ENCODE measurements at places on chromosomes 3 and 15. TPM values are rescaled to one million over a fixed set of nuclear protein-coding genes. Genes with fewer than 3 reads are reported as not detected.

TRAT1 gene
- total RNA-seq: not detected

GUCA1C gene
- total RNA-seq: not detected

ALDH1L1 gene
- 50.2 TPM for total RNA-seq

PAK6 gene
- total RNA-seq: 0.78 TPM

SLCO2A1 gene
- 7.9 TPM for total RNA-seq

VPS18 gene
- 37.9 TPM for total RNA-seq

GOLGA8G gene
- not detected for total RNA-seq

NIT2 gene
- 39.0 TPM for total RNA-seq

SLC6A20 gene
- total RNA-seq: 0.28 TPM

PML gene
- total RNA-seq: 138 TPM

ANKUB1 gene
- 0.81 TPM for total RNA-seq

CCR5 gene
- 3.6 TPM for total RNA-seq

ADAMTS7 gene
- total RNA-seq: 60.2 TPM

HGD gene
- 0.14 TPM for total RNA-seq

SLC22A14 gene
- total RNA-seq: not detected

DNA sequence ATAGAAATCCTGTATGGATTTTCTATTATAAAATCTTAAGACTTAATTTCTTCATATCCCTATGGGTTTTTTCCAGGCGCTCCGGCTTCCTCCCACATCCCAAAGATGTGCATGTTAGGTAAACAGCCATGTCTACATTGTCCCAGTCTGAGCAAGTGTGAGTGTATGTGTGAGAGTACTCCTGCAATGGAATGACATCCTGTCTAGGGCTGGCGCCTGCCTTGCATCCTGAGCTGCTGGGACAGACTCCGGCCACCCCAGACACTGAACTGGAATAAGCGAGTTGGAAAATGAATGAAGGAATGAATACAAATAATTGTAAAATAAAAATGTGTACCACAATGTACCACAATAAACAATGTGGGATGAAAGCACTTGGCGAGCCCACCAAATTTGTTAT lies 69.2 kb downstream of the RFTN1 start:
- no peak for DNase-seq

- no peak for DNase-seq
Observed at GRCh38 chr3:96986241-96986640, 171.8 kb downstream of the EPHA6 start.

- no peak for DNase-seq
Observed at GRCh38 chr3:13073326-13074005, at the start of gene IQSEC1. IQSEC1 (minus strand) TSS chr3:13073429; CDS start chr3:13073014, 415 bp downstream.

DNA sequence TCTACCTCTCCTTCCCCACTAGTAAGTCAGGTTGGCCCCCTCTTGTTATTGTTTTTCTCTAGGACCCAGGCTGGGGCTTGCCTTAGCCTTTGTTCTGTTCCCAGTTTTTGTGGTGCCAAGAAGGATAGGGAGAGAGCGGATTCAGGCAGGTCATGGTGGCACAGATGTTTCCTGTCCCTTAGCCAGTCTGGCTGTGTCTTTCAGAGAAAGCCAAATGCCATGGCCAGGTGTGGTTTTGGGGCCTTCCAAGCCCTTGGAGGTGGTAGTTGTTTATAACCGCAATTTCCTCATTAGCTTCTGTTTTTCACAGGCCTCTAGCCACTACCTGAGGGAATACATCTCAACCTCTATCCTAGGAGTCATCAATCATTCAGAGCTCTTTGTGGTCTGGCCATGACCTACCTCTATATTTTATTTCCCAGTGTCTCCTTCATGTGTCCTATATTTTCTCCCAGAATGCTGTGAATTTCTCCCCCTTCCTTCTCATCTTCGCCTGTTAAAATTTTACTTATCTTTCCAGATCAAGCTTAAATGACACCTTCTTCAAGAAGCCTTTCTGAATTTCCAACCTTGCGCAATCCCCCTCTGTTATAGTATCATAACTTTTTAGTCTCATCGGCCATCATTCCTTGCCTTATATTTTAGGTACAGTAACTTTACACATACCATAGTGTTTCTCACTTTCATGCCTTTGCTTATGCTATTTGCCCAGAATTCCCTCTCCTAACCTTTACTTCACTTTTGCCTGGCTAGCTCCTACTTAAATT lies 38.2 kb downstream of the TIMP4 start:
- no peak for DNase-seq

DNA sequence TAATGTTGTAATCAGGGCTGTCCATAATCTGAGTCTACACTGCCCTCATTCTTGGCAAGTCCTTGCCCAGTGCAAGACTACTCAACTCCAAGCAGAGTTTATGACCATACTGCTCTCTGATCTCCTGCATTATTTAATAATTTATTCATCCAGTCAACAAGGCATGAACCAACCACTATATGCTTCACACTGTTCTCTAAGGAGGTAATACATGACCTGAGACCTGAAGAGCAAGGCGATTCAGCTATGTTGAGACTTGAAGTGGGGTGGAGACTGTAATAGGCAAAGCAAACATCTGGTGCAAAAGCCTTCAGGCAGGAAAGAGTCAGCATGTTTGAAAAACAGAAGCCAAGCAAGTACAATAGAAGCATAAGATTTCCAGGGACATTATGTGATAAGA lies 1362.8 kb downstream of the ROBO2 start:
- DNase-seq: no peak

DNA sequence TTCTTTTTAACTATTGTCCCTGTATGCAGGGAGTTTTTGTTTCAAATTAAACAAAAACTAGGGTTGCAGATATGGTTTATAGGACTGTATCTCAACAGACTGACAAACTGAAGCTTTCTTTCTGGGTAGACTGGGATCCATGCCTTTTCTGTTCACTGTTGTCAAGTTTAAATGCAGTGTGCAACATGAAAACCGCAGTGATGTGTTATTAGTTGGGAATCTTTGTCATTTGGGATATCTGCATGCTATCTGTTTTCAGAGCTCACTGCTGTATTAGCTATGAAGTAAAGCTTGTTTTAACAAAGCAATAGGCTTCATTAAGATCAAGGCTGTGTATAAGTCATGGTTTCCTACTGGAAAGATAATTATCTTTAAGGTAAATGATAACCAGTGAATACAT lies 21.4 kb upstream of the MCF2L2 start:
- DNase-seq: no peak

DNA sequence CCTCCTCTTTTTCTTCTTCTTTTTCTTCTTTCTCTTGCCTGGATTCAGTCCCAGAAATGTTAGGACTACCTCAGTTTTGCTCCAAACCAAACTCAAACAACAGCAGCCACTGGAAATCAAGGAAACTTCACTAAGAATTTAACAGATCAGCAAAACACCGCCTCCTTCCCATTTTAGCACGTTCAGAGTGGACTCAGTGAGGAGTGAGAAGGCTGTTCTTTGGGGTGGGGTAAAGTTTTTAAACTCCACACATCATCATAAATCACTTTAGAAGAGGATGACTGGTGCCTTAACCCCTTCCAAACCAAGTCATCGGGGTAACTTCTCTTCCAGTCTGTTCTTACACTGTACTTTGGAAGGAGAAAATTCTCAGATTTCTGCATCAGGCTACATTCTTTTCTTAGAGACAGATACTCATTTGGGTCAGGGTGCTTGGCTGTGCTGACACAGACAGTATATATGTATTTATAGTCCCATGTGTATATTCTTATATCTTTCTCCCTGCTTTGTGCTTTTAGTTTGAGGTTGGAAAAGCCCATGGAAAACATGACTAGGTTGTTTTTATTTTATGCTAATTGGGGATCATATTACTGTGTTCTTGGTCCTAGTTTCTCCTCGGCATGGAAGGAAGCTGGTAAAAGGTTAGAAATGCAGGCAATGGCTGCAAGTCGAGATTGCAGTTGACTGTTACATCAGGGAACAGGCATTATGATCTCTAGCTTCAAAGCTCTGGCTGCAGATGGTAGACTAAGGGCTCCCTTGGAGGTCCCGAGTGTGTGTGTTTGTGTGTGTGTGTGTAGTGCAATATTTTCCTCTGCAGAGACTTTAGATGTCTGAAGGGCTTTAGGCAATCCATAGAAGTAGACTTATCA lies at the start of gene CCDC80:
Gene CCDC80 (minus strand): TSS at position 214 of the 872 bp plus-strand sequence. CDS start 1,238 bp downstream, outside the sequence.
- DNase-seq: no peak

DNA sequence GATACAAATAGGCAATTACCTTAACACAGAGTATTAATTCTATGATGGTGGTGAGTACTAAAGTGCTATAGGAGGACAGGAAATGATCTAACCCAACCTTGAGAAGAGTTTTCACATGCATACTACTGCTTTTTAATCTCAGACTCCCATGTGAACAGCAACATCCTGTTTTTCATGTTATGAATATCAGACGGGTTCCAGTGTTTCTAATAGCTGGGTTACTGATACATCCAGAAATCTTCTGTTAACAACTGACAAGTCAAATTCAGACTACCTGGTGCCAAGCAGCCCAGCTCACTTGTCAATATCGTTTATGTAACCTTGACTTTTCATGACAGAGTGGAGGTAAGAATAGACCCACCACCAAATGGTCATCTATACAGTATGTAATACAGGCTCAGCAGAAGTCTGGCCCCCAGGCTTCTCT lies 220.2 kb upstream of the COL8A1 start:
- no peak for DNase-seq

DNA sequence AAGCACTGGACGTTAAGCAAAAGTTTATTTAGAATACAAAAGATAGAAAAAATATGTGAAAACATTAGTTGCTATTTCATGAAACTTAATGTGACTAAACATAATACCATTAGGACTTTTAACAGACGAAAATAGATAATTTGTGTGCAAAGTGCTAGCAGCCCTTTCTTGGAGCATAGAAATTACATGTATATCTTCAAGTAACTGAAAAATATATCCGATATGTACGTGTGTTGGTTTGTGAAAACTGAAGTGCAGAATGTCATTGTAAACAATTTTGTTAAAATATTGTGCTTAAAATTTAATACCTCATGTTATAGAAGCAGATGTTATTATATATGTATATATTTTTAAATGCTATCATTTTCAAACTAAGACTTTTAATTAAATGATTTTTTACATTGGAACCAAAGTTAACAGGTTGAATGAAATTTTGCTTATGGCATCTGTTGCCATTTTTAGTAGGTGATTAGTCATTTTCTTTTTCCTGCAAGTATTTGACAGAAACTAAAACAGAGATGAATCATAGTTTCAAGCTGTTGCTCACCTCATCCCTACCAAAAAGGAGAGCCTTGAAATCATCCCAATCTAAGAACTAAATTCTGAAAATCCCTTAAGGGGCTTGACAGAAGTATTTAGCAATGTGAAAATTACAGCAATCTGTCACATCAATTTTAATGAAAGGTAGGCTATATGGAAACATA lies 334.8 kb downstream of the NAALADL2 start:
- no peak for DNase-seq

- DNase-seq: no peak
Observed at GRCh38 chr15:54017251-54017650, 39.0 kb downstream of the UNC13C start.

GRCh38 chr3:25532431-25533162 lies 104.5 kb downstream of the RARB start:
- no peak for DNase-seq

DNA sequence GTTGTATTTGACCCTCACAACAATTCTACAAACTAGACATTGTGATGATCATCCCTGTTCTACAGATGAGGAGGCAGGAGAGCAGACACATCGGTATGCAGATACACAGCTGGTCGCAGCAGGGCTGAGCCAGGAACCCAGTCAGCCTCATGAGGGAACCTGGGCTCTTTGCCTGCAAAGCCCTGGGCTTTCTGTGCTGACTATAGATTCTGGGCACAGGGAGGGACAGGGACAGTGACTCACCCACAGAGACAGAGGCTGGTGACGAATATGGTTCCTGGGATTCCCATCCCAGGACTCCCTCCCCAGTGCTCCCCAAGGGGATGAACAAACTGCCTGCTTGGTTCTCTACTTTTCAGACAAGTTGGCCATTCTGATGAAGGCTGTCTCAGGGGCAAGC lies 3.8 kb upstream of the CAMP start:
- no peak for DNase-seq

DNA sequence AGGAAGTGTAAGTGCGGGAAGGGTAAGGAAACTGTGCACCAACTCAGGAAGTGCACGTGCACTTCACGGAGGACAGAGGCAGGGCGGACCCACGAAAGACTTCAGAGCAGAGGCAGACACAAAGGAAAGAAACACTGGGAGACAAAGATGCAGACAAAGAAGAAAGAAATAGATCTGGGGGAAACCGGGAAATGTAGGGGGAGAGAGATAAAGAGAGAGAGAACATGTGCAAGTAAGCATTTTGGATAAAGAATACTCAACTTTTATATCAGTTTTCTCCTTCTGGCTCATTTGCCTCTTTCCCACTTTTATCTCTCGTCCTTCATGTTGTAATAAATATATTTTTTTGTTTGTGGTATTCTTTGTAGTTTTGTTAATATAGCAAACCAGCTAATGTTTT lies 204.2 kb downstream of the WDR72 start:
- DNase-seq: no peak

DNA sequence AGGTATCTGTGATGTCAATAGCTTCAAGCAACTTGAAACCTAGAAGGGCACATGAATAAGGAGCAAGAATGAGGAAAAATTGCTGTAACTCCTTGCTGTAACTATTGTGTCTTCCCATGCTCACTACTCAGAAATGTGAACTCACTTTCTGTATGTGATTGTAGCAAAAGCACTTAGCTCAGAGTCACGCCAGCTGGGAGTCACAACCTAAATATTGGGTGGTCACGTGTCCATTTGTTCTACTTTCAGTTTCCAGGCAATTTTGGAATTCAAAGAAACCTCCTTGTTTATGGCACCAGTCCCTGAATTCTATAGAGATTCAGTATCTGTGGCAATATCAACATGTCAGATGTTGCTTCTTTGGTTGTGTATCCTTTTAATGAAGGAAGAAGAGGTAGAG lies 241.6 kb upstream of the AZI2 start:
- no peak for DNase-seq

- no peak for DNase-seq
Observed at GRCh38 chr3:184145111-184145524, 10.0 kb downstream of the EIF2B5 start.

DNA sequence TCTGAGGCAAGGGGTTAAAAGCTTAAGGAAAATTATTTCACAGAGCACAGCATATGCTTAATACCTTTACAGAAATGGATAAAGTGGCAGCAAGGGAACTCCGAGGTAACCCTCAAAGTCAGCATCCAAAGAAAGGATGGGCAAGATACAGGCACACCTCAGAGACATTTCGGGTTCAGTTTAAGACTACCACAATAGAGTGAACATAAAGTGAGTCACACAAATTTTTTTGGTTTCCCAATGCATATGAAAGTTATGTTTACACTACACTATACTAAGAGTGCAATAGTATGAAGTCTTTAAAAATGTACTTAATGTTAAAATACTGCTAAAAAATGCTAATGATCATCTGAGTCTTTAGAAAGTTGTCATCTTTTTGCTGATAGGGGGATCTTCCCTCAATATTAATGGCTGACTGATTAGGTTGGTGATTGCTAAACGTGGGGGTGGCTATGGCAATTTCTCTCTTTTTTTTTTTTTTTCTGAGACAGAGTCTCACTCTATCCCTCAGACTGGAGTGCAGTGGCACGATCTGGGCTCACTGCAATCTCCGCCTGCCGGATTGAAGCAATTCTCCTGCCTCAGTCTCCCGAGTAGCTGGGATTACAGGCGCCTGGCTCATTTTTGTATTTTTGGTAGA lies 10.0 kb downstream of the UBR1 start:
- DNase-seq: no peak

All from thoracic aorta (tissue), 2 donors.